Suprapubic skin (tissue), 4 donors: ENCODE measurements at places on chromosomes 3 and 15. TPM values are rescaled to one million over a fixed set of nuclear protein-coding genes. Genes with fewer than 3 reads are reported as not detected.

Gene GPR149
- total RNA-seq, result not detected

Gene CCR9
- total RNA-seq, result not detected

Gene CYP1A2
- total RNA-seq, result not detected

Gene TP63
- total RNA-seq, result 302 TPM

Gene PLA2G4F
- total RNA-seq, result 220 TPM

Gene C3orf22
- total RNA-seq, result not detected

Gene FAM107A
- total RNA-seq, result 27.5 TPM

Gene PODXL2
- 15.4 TPM for total RNA-seq

DNA sequence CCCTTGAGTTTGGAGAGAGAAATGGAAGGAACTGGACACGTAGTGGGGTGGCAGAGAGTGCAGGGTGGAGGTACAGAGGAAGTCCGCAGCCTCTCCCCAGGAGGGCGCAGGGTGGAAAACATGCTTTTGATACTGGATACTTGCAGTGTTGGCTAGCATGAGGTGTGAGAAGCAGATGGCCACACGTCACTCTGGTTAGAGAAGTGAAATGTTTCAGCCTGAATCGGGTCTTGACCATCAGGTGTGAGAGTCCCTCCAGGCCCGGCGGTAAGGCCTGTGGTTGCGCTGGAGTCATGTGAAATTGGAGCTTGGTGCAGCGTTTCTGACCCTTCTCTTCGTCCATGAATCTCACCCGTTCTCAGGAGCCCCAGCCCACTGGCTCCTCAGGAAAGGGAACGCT lies 93.1 kb downstream of the GABRG3 start:
- no peak overlapping the region for H3K4me3 ChIP-seq
- H3K27ac ChIP-seq, result no peak overlapping the region
- no peaks in the 10 kb centered on the region for H3K27me3 ChIP-seq
- H3K4me1 ChIP-seq, result no peaks in the 10 kb centered on the region
- no peaks in the 10 kb centered on the region for H3K36me3 ChIP-seq

- peaks cover 36% of the 10 kb centered on the region for H3K36me3 ChIP-seq
- H3K4me1 ChIP-seq, result no peaks in the 10 kb centered on the region
- H3K27me3 ChIP-seq, result no peaks in the 10 kb centered on the region
- no peak for DNase-seq
- no peak overlapping the region for H3K27ac ChIP-seq
Observed at GRCh38 chr15:51484781-51485180, 137.8 kb downstream of the DMXL2 start.

- no peaks in the 10 kb centered on the region for H3K27me3 ChIP-seq
- DNase-seq, result no peak
- H3K4me3 ChIP-seq, result no peak overlapping the region
- no peak overlapping the region for H3K27ac ChIP-seq
- H3K36me3 ChIP-seq, result no peaks in the 10 kb centered on the region
Observed at GRCh38 chr15:44075535-44075934, 119.5 kb downstream of the FRMD5 start.

DNA sequence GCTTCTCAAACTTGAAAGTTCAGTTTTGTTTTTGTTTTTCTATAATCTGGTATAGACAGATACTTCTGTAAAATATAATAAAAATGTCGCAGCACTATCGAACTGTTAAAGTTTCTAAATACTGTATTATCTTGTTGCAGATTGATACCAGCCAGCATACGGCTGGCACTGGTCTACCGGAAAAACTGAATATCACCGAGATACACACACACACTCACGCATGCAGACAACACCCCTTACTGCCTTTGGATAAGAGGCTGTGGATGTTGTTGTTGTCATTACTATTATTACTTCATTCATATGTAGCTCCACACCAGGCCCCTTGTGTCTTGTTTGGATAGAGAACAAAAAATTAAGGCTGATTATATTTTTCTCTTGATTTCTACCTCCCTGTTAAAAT lies 32.4 kb downstream of the MAP6D1 start:
- no peak overlapping the region for H3K4me3 ChIP-seq
- peaks cover 55% of the 10 kb centered on the region for H3K36me3 ChIP-seq
- no peaks in the 10 kb centered on the region for H3K27me3 ChIP-seq

DNA sequence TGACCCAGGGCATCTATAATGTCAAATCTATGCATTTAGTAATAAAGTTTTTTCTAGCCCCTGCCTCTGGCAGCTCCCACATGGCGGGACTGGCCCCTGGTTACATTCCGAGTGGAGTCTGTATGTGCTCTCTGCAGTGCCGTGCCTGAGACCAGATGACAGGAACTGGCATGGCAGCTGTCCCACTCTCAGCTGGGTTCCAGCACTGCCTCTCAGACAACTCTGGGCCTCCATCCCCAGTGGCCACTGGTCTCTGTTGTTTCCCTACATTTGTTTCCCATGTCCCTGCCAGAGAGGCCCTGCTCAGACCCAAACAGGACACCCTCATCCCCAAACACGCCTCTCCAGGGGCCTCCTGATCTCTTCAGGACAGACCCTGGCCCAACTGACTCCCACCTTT lies 109.3 kb downstream of the OCA2 start:
- H3K36me3 ChIP-seq, result no peaks in the 10 kb centered on the region
- H3K4me1 ChIP-seq, result no peaks in the 10 kb centered on the region
- H3K4me3 ChIP-seq, result no peak overlapping the region
- H3K27ac ChIP-seq, result no peak overlapping the region

DNA sequence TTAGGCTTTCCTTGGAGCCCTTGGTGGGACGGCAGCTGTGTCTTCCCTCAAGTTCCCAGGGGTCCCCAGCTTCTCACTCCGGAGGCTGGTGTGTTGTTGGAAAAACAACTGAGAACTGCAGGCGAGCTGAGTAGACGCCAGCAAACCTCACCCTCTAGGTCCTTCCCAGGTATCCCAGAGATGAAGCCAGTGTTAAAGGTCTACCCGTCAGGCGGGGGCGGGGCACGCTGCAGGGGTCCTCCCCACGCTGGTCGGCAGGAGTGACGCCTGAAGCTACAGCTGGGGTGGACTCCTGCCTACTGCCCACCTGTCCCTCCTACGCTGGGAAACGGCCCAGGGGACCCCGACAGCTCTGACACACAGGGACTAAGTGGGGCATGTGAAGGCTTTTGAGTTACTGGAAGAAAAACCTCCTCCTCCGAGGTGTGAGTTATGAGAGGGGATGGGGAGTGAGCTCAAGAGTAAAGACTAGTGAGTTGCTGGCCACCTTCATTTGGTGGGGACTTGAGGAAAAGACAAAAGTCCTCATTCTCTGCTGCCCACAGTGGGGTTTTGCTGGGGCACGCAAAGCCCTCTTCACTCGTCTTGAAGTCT lies 32.2 kb upstream of the SNRPA1 start:
- no peak overlapping the region for H3K27ac ChIP-seq
- no peaks in the 10 kb centered on the region for H3K4me1 ChIP-seq
- peaks cover 12% of the 10 kb centered on the region for H3K27me3 ChIP-seq
- H3K36me3 ChIP-seq, result no peaks in the 10 kb centered on the region

DNA sequence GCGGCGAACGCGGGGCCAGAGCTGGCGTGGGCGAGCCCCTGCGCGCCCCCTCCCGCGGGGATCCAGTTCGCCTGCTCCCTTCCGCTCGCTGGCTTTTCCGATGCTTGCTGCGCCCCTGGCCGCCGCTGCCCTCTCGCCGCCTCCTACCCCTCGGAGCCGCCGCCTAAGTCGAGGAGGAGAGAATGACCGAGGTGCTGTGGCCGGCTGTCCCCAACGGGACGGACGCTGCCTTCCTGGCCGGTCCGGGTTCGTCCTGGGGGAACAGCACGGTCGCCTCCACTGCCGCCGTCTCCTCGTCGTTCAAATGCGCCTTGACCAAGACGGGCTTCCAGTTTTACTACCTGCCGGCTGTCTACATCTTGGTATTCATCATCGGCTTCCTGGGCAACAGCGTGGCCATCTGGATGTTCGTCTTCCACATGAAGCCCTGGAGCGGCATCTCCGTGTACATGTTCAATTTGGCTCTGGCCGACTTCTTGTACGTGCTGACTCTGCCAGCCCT lies 721 bp downstream of the P2RY1 start:
- peaks cover 17% of the 10 kb centered on the region for H3K4me1 ChIP-seq
- no peaks in the 10 kb centered on the region for H3K27me3 ChIP-seq
- no peaks in the 10 kb centered on the region for H3K36me3 ChIP-seq
- DNase-seq, result peak; percentile 61

DNA sequence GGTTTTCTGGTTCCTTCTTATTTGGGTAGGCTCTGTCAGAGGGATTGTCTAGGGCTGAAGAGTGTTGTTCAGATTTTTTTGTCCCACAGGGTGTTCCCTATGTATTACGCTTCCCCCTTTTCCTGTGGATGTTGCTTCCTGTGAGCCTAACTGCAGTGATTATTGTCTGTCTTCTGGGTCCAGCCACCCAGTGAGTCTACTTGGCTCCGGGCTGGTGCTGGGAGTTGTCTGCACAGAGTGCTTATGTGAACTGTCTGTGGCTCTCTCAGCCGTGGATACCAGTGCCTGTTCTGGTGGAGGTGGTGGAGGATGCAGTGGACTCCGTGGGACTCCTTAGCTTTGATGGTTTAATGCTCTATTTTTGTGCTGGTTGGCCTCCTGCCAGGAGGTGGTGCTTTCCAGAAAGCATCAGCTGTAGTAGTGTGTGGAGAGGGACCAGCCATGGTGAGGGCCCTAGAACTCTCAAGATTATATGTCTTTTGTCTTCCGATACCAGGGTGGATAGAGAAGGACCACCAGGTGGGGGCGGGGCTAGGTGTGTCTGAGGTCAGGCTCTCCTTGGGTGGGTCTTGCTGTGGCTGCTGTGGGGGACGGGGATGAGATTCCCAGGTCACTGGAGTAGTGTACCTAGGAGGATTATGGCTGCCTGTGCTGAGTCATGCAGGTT lies 53.8 kb downstream of the CCDC66 start:
- no peak overlapping the region for H3K4me3 ChIP-seq
- peaks cover 36% of the 10 kb centered on the region for H3K36me3 ChIP-seq
- H3K27ac ChIP-seq, result no peak overlapping the region
- no peaks in the 10 kb centered on the region for H3K4me1 ChIP-seq
- no peaks in the 10 kb centered on the region for H3K27me3 ChIP-seq

- DNase-seq, result no peak
- H3K36me3 ChIP-seq, result no peaks in the 10 kb centered on the region
- peak overlapping the region; percentile 77 for H3K27ac ChIP-seq
- peaks cover 28% of the 10 kb centered on the region for H3K4me1 ChIP-seq
- no peak overlapping the region for H3K4me3 ChIP-seq
- no peaks in the 10 kb centered on the region for H3K27me3 ChIP-seq
Observed at GRCh38 chr3:188901126-188901525, 270.6 kb upstream of the TPRG1 start.

DNA sequence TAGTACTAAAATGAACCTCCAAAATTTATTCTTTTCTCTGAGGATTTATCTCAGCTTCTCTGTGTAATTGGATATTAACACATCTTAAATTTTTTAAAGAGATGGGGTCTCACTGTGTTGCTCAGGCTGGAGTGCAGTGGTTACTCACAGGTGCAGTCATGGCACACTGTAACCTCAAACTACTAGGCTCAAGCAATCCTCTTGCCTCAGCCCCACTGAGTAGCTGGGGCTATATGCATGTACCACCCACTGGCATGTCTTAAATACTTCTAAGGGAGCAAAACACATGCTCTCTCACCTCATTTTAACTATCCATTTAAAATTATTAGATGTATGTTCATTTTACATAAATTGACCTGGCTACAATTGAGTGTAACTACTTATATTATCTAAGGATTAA lies 11.3 kb upstream of the TMEM87A start:
- H3K36me3 ChIP-seq, result peaks cover 62% of the 10 kb centered on the region
- no peak for DNase-seq
- no peak overlapping the region for H3K27ac ChIP-seq
- H3K27me3 ChIP-seq, result no peaks in the 10 kb centered on the region
- no peaks in the 10 kb centered on the region for H3K4me1 ChIP-seq

GRCh38 chr3:105140899-105141367 lies 225.8 kb upstream of the ALCAM start:
- no peaks in the 10 kb centered on the region for H3K4me1 ChIP-seq
- no peak overlapping the region for H3K27ac ChIP-seq
- H3K27me3 ChIP-seq, result no peaks in the 10 kb centered on the region
- no peaks in the 10 kb centered on the region for H3K36me3 ChIP-seq
- H3K4me3 ChIP-seq, result no peak overlapping the region

DNA sequence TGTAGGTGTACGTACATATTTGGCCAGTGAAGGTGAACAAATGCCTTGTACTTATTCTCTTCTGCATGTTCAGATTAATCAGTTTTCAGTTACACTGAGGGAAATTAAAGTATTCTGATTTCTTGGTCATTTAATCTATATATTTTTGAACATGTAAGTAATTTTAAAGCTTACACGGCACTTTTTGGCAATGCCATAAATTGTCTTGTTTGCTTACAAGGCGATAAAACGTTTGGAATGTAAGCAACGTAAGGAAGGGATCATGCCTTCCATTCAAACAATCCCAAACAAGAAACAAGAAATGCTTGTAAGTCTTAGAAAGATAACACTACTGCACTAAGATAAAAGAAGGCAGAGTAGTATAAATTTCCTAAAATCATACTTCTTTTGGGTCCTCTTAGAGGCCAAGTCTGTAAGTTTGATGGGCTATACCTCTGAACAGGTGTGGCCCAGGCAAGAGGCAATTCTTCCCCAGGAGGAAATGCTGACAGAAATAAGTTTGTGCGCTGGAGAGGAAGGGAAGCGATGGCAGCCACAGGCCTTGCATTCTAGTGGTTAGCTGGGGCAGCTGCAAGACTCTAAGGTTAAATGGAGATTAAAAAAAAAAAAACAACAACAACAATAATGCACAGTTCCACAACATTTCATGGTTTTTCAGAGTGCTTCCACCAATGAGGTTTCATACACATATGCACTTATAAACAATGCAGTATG lies 73.8 kb downstream of the GOLIM4 start:
- DNase-seq, result no peak
- H3K27ac ChIP-seq, result no peak overlapping the region
- no peak overlapping the region for H3K4me3 ChIP-seq
- H3K4me1 ChIP-seq, result peaks cover 7% of the 10 kb centered on the region
- H3K27me3 ChIP-seq, result no peaks in the 10 kb centered on the region

GRCh38 chr3:126781406-126781805 lies 77.4 kb downstream of the CHCHD6 start:
- H3K27me3 ChIP-seq, result no peaks in the 10 kb centered on the region
- no peak for DNase-seq
- no peaks in the 10 kb centered on the region for H3K36me3 ChIP-seq
- peaks cover 27% of the 10 kb centered on the region for H3K4me1 ChIP-seq
- no peak overlapping the region for H3K4me3 ChIP-seq
- peak overlapping the region; percentile 87 for H3K27ac ChIP-seq

DNA sequence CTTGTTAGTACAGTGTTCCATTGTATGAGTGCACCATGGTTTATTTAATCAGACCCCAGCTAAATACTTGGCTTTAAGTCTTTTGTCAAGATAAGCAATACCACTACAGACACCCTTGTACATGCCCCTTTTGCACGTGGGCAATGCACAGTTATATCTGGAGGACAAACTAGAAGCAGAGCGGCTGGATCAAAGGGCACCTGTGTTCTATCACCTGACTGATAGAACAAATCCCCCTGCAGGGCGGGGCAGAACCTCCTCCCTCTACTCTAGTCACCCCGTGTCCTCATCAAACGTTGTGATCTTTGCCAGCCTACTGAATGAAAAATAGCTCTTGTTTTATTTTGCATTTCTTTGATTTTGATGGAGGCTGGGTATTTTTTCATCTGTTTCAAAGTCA lies 314.9 kb downstream of the TLE3 start:
- H3K27ac ChIP-seq, result no peak overlapping the region
- H3K36me3 ChIP-seq, result no peaks in the 10 kb centered on the region
- H3K27me3 ChIP-seq, result peaks cover 6% of the 10 kb centered on the region
- H3K4me3 ChIP-seq, result no peak overlapping the region
